ENCODE measurements at places on chromosomes 2 and 18.
A peak's percentile ranks its signal among the peaks of the same experiment; 100 is the strongest.

DNA sequence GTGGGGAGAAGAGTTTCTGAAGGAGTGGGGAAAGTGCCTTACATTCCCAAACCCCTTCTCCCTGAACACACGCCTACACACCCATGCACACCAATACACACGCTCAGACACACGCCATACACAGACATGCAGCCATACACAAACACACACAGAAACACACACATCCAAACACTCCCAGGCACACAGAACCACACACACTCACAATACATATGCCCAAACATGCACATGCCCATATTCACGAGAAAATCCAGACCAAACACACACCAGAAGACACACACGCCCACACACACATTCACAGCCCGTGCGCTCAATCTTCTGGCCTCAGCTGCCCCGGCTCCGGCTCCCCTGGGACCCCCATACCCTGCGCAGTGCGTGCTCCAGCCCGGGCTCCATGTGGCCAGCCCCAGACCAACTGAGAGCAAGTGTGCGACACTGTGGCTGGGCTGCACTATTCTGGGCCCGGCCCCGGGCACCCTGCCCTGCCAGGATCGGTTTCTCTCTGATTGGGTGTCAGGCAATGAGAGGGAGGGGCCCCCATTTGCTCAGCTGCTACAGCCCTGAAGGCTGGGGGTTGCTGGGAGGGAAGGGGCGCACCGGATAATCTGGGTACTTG is at the start of gene PRKAG3:
PRKAG3 (minus strand) TSS at position 426 of the 613 bp plus-strand sequence.
- no peak for DNase-seq

DNA sequence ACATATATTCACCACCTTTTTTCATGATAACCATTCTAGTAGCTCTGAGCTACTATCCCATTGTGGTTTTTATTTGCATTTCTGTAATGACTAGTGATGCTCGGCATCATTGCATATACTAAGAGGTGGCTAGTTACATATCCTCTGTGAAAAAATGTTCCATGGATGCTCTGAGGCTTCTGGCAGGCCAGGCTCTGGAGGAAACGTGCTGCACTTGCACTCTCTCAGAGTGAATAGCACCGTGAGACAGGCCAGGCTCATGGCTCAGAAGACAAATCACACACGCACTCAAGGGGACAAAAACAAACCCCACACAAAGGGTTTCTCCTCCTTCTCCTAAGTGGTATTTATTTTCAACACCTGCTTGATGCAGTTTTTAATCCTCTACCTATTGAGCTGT is 1085.3 kb upstream of the CNTNAP5 start:
- no peak for DNase-seq

DNA sequence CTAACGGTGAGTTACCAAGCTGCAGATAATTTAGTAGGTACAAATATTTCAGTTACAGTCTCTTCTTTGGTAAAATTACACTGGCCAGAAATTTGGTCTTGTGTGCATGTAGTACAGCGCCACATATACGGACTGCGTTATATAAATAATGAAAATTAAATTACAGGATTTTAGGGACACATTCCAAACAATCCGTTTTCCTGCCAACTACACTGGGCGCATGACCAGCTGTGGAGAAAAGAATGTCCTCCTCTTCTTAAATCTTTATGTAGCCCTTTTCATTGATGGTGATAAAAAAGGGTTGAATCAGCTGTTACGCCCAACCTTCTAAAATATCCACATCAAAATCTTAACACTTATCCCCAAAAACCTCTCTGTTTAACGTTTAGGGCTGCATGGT is 37.5 kb downstream of the TCF4 start:
- no peak for DNase-seq

DNA sequence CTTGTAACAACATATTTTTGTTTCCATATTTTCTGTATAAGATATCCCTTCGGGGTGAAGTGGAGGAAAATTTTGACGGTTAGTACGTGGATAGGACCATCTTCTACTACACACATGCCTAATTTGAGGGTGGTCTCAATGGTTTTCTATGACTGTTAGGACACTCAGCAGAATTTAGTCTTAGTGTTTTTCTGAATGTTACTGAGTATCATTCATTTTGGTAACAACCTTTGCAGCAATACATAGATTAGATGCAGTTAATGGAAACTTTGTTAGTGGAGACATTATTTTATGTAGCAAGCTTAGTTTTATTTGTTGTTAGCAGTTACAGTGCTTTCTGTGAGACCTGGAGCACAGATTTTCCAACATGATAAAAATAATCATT is 1.6 kb downstream of the ITGAV start:
- no peak for DNase-seq

DNA sequence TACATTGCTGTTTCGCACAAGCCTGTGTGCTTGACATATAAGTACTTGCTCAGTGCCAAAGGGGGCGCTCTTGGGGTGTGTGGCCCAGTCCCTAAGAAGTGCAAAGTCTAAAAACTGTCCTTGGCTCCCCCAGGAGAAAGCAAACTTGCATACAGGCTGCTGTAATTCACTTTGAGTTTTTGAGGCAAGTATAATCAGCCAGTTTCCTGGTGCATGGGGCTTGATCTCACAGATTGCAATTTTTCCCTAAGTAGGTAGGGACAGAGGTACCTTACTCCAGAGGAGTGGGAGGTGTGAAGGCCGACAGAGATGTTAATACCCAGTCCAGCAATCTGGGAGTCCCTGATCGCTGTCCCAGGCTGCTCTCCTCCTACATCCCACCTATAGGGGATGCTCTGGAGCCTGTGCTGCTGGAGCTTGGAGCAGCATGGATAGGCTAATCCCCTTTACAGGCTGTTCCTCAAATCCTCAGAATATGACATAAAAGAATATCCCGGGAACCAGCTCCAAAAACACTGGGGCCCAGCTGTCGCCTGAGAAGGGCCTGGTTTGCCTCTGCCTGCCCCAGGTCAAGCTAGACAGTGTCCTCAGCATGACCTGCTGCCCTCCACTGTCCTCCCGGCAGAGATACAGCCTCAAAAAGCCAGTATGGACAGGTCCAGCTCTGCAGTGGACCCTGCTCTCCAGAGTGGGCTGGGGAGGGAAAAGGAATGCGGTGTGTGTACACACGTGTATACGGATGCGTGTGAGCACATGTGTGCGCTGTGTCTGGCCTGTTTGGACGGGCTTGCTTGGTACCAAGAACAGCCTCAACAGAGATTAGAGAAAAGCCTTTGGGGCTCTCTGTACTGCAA is 136.5 kb upstream of the HAAO start:
- DNase-seq: no peak

DNA sequence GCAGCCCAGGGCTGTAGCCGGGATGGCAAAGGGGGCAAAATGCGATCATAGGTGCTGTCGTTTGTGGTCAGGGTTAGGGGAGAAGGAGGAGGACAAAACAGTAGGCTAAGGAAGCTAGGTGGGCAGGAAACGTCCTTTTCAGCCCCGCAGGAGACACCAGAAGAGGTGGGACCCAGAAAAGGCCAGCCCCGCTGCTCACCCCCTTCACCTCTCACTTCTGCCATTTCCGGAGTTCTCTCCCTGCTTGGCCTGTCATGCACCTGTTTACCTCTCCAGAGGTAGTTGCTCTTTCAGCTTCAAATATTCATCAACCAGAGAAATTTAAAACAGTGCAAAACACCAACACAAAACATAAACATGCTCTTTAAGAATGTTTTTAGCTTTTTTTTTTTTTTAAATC is 849 bp downstream of the AQP4 start:
- no peak for DNase-seq

DNA sequence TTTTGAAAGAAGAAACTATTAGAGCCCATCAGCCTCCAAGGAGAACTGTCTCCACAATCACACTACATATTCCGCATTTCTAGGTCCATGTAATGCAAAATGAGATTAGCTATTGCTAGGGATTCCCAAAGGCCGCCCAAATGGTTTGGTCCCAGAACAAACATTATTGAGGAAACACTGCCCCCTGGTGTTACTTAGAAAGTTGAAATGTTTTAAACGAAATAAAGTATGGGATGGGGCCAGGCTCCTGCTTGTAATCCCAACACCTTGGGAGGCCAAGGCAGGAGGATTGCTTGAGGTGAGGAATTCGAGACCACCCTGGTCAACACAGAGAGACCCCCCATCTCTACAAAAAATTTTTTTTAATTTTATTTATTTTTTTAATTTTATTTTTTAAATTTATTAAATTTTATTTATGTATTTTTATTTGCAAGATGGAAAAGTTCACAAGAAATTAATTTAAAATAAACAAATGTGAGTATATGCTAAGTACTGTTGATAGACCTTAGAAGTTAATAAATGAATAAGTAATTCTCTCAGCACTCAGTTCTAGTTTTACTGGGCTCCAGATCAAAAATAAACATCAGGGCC is 5.5 kb downstream of the NHEJ1 start:
- peak; percentile 67 for DNase-seq

DNA sequence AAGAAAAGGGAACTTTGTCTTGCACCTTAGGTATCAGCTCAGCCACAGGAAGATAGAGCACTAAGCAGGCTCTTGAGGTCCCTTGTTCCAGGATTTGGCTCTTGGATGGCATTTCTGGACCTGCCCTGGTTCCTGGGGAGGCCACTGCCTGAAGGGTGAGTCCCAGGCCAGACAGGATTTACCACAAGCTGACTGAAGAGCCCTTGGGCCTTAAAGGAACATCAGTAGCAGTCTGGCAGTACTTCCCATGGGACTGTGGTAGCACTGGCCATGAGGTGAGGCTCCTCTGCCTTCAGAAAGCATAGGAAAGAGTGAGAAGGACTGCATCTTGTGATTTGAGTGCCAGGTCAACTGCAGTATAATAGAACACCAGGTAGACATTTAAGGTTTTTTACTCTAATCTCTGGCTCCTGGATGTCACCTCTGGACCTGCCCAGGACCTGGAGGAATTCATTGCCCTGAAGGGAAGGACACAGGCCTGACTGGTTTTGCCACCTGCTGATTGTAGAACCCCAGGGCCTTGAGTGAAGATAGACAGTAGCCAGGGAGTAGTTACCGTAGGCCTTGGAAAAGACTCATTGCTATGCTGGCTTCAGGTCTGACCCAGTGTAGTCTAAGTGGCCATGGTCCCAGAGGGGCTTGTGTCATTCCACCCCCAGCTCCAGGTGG is 154.4 kb upstream of the CREB1 start:
- no peak for DNase-seq

GRCh38 chr2:19038071-19039015 is 320.1 kb downstream of the OSR1 start:
- no peak for DNase-seq

- DNase-seq: no peak
These were observed 316.9 kb upstream of the THSD7B start for GRCh38 chr2:136448432-136448831.

DNA sequence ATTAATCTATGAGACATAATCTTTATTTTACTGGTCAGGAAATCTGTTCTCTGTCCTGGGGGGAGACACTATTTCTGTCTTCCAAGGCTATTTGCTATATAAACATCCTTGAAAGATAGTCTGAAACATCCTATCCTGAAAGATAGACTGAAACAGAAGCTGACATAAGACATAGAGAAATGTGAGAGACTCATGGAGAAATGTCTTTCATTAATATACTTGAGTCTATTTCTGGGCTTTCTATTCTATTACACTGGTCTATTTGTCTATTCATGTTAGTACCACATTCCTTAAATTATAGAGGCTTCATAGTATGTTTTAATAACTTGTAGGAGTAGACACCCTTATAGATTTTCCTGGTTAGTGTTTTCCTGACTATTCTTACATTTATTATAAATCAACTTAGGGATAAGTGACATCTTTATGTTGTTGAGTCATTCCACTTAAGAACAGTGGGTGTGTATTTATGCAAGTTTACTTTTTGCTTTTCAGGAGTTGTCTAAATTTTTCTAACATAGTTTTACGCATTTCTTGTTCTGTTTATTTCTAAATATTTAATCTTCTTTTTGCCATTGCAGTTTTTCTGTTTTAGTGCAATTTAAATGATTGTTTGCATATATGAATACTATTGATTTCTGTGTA is 244.9 kb upstream of the ZSWIM2 start:
- no peak for DNase-seq

DNA sequence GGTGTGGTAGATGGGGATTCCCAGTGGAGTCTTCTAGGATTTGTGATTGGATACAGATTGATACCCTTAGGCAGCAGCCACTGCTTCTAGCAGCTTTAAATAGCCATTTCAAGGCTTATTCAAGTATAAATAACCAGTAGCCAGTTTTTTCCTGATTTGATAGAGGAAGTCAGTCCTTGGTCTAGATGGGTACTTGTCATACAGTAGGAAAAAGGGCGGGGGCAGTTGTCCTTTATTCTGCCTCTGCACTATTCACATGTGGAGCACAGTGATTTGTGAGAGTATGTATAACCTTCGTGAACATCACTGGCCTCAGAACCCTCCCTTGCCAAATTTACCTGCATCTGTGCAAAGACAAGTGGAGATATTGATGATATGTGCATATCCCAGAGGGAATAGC is 6.8 kb downstream of the PPP1CB start:
- no peak for DNase-seq

DNA sequence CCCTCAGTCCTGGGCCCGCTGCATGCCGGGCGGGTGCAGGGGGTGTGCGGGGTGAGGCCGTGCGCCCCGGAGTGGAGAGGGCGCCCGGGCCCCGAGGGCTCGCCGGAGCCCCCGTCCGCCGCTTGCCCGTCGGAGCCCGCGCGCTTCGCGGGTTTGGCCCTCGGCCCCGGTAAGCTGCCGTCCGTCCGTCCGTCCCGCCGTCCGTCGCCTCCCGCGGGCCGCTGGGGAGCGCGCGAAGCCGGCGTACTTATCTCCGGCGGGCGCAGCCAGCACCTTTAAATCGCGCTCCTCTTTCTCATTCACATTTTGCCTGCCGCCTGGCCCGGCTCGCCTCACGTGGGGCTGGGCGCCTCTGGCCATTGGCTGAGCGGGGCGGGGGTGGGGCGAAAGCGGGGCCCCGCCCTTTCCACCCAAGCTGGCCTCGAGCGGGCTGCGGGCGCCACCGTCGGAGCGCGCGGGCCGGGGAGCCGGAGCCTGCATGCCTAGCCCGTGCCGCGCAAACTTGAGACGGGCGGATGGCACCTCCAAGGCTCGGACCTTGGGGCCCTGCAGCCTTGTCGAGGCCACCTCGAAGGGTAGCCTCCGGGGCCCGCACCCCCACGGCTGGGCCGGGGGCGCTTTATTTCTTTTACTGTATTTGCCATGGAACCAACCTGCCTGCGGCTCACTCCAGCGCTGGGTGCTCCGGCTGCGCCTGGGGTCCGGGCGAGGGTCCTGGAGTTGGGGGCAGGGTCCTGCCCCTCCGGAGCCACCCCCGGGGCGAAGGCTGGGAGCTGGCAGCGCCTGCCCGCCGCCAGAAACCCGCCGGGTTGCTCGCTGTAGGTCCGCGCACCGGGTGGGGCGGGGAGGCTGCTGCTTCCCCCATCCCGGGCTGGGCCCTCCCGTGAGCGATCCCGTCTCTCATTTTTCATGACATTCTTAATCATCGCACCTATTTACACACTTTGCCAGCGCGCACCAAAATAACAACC is at the start of gene GBX2:
GBX2 (minus strand) TSS at position 277 of the 971 bp plus-strand sequence. CDS start 415 bp downstream, outside the sequence.
- no peak for DNase-seq

DNA sequence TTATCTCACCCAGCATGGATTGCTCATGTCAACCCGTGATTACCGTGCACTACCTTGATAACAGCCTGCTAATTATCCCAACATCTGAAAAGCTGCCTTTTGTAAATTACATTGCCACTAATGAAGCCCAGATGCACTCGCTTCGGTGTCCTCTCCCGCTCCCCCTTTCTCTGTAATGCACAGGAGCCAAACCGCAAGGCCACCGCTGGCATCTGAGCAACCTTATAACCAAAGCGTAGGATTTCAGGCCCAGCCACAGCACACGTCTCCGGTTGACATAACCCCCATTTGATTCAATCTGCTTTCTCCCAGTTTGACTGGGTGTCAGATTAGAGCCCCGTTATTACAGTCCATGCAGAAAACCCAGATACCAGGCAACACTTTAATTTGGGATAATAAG is 341.2 kb downstream of the ALK start:
- DNase-seq: no peak

GRCh38 chr2:216632952-216633615 is at the start of gene IGFBP2:
IGFBP2 (plus strand) TSS chr2:216633420; CDS start chr2:216633524, 104 bp downstream.
- no peak for DNase-seq

- DNase-seq: peak; percentile 42
These were observed 63.0 kb downstream of the TANK start for GRCh38 chr2:161223139-161223732.

All from CD4-positive, alpha-beta T cell treated with Interleukin-6 at 100 ng/mL for 8 hours (primary cell).